ENCODE measurements at places on chromosomes 16 and 17. TPM values are rescaled to one million over a fixed set of nuclear protein-coding genes. Genes with fewer than 3 reads are reported as not detected.

Gene NLRC3
- polyA plus RNA-seq = 0.73 TPM

Gene TCAP
- polyA plus RNA-seq = not detected

Gene PRR35
- not detected for polyA plus RNA-seq

Gene CD300LG
- polyA plus RNA-seq = not detected

Gene NOMO2
- 500 TPM for polyA plus RNA-seq

Gene DNAI2
- not detected for polyA plus RNA-seq

Gene C16orf92
- 0.36 TPM for polyA plus RNA-seq

Gene CTRB2
- polyA plus RNA-seq = not detected

Gene HP
- not detected for polyA plus RNA-seq

Gene UTS2R
- polyA plus RNA-seq = not detected

Gene SLC16A6
- polyA plus RNA-seq = 6.4 TPM

Gene SNAI3
- not detected for polyA plus RNA-seq

Gene CBX4
- 10.9 TPM for polyA plus RNA-seq

Gene KRT12
- polyA plus RNA-seq = not detected

Gene FKBP10
- 0.62 TPM for polyA plus RNA-seq

Gene GNG13
- 2,470 TPM for polyA plus RNA-seq

Gene ALOXE3
- polyA plus RNA-seq = not detected

Gene ITGA3
- 18.8 TPM for polyA plus RNA-seq

Gene JPH3
- polyA plus RNA-seq = 0.98 TPM

Gene MBTPS1
- 8.9 TPM for polyA plus RNA-seq
